ENCODE measurements at places on chromosomes 6 and 20.

DNA sequence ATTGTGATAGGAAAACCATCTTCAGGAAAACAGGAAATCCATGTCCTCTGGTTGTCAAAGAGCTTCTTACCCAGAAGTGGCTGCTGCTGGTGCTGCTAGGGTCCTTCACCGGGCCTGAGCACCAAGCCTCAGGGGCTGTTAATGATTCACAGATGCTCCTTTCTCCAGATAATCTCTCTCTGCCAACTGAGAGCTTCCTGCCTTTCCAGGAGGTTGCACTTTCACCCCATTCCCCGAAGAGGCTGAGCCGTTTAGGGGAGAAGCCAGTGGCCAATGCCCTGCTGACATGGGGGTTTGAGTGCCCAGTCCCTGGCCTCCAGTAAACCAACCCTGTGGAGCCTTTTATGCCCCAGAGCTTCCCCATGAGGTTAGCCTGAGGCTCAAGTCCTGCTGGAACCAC is 122.4 kb downstream of the CBLN4 start:
- DNase-seq: no peak

DNA sequence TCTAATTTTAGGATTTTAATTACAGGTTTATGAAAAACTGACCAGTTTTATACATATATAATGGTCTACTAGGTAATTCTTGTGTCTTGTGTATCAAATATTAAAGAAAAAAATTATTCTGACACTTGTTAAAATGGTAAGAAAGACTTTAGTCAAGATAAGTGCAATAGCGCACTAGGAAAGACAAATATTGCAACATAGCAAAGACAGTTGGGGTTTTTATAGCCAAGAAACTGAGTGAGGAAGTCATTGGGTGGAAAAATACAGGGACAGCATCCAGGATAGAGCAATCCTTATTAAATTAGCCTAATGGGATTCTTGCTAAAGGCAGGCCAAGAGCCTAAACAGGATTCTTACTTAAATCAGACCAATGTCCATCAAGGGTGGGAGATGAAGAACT is 71.1 kb downstream of the ROS1 start:
- no peak for DNase-seq

DNA sequence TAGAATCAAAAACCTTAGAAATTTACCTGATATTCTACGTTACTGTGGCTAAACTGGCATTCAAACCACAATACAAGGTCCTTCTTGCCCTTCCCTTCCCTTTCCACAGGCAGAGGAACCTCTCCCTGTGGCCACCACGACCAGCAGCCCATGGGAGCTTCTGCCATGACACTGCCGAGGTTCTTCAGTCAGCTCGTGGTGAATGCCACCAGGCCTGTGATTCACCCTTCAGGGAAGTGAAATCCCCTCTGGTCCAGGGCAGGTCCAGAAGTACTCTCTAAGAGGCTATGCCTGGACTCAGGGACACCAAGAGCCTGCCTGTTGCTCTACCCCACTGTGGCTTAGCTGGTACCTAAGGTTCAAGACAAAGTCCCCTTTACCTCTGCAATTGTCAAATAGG is 123.0 kb downstream of the HTR1B start:
- DNase-seq: no peak

DNA sequence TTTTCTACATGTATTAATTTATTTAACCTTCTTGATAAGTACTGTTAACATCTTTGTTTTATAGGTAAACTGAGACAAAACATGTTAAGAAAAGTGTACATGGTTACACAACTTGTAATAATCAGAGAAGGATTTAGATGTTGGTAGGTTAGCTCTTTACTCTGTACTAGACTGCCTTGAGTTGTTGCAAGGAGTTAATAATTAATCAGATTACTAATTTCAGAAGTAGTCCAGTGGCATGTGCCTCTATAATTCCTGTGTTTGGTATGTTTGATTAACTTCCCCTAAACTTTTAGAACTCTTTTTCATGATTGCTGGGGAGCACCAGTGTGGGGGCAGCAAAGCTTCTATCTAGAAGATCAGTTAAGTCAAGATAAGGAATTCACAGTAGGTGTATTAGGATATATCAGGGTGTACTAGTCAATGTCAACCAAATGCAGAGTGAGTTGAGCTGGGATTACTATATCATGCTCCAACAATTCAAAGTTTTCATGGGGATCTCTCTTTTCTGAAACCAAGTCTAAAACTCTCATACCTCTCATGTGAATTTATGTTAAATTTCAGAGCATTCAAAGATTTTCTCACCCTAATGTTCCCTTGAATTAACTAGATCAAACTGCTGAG is 129.7 kb upstream of the AHI1 start:
- no peak for DNase-seq

DNA sequence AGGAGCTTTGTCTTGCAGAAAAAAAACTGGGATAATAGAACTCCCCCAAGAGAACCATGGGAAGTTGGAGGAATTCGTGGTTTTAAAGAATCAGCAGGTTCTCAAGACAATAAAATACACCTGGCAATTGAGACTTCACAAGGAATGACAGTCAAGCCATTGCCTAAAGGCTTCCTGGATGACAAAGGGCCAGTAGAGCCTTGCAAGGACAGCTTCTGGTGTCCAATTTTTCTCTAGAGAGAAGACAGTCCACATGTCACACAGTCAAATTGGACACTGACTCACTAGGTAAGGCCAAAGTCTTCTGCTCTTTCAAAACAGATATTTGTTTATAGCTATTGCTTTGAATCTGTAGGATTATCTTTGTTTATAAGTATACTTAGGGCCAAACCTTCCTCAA is 80.3 kb upstream of the BMP5 start:
- DNase-seq: no peak

DNA sequence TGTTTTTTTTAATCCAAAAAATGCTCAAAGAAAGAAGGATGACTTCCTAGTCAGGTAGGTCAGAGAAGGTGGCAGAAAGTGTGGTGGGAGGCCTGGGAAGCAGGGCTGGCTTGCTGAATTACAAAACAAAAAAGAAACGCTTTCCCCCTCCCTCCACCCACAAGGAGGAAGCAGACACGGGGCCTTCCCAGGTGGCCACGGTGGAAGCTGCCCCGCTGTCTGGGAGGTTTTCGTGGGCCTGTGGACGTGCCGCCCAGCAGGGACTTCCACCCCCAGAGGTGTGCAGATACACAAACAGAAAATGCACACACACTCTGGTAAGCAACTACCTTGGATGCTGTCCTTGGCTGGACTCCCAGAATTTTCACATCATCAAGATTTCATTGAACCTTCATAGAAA is 198.2 kb upstream of the CDH4 start:
- DNase-seq: no peak

DNA sequence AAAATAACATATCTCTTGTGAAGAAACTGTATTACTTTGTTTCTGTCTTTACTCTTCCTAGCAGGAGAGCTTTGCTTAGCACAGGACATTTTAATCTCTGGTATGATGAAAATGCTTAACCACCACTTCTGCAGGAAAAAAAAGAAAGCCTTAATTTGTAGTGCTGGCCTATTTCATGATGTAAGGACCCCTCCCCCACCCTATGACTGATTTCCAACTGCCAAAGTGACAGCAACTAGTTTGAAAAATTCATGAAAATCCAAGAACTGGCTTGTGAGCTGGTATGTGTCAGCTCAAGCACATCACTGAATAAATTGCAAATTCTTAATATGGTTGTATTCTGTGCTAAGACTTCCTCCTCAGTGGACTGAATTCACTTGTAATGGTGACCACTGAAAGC is 125.3 kb downstream of the REV3L start:
- DNase-seq: no peak

- DNase-seq: no peak
These were observed 119.3 kb downstream of the PDE10A start for GRCh38 chr6:165543781-165544180.

DNA sequence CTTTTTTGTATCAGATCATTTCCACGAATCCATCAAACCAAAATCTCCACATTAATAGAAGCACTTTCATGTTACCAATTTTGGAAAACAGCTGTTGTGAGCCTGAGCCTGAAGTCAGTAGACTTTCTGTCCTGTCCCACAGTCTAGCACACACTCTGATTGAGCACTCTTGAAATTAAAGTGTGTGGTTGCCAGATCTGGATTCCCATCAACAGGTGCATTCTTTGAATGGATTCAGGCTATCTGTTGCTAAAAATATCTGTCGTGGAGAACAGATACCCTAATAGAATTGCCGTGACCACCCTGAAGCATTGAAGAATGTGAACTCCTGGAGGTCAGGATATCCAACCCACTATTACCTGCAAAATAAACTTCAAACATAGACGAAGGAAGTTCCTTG is 73.3 kb downstream of the TFAP2A start:
- DNase-seq: no peak

GRCh38 chr20:1050440-1050839 is 48.3 kb upstream of the RSPO4 start:
- DNase-seq: no peak

Measured in activated naive CD4-positive, alpha-beta T cell treated with Interleukin-2 at 50 U/mL for 16 hours (primary cell).